PC-9 (cell line): ENCODE measurements at places on chromosomes 7 and 10. TPM values are rescaled to one million over a fixed set of nuclear protein-coding genes. Genes with fewer than 3 reads are reported as not detected.

Gene A1CF
- total RNA-seq, result not detected in 2 replicates

Gene OIT3
- 0.28 TPM in 1 of 2 replicates, not detected in the other for total RNA-seq

Gene GLI3
- total RNA-seq, result not detected in 2 replicates

Gene LLCFC1
- not detected in 2 replicates for total RNA-seq

DNA sequence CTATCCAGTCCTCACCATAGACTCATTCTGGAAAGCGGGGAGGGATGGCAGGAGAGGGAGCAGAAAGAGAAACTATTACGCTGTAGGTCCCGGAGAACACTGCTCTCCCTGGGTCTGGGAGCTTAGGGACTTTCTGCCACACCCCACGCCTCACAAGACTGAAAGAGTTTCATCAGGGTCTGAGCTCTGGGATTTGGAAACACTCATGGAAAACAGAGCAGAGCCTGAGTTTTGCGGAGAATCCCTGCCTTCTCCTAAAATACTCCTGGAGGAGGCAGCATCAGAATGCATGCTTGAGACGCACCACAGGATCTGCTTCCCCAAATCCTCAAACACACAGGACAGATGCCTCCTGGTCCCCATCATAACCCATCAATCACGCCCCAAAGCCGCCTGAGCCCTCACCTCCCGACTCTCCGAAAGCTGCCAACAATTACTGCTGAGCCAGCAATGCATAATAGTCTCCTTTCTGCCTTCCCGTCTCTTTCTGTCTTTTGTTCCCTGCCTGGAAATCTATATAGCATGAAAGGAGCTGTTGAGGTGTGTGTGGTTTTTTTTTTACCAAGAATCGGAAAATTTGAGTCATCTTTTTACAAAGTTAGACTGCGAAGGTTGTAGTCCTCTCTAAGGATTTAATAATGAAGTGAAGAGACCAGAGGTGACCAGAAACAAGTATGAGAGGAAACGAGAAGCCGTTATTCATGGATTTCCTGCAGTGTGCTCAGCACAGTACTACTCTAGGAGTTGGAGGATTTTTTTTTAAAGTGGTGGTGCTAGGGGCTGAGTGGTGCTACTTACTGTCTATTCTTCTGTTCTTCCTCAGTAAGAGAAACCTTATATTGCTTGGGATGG lies 37.7 kb downstream of the ASB13 start:
- DNase-seq, result no peak

DNA sequence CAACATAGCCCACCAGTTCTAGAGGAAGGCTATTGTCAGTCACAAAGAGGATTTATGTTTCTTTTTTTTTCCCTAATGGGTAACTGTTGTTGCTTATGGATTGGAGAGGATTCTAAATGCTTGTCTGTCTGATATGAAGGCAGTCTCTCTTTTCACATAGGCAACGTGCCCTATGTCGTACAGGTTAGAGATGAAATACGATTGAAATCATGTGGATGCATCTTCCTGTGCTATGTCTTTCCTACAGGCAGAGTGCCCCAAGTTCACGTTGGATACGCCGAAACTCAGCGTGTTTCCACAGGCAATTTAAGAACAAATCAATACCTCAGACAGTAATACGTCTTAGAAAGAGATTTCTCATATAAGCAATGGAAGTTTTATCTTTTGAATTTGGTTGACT lies 93.8 kb downstream of the CELF2 start:
- no peak for DNase-seq

- no peak for DNase-seq
These were observed 46.1 kb upstream of the GRB10 start for GRCh38 chr7:50828801-50829200.

DNA sequence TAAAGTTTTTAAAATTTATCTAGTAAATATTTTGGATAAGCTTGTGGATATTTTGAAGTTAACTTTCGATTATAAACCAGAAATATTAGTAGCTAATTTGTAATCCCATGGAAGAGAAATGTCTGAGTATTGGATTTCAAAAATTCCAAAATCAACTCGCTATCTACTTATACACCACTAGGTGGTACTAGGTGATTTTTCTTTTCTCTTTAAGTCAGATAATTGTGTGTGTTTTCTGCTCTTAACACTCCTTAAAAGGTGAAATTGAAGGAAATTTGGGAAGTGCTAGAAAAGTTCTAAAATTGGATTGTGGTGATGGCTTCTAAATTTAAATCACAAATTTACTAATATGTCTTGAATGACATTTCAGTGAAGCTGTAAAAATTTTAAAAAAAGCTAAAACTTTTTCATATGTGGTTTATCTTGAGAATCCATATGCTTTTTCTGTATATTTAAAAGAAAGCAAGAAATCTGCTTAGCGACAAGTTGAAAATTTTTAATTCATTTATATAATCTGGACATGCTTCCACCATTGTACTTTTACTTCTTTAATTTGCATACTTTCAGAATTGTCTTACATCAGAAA lies 90.2 kb downstream of the IPMK start:
- DNase-seq, result no peak
